ENCODE measurements at places on chromosomes 11 and 22.

DNA sequence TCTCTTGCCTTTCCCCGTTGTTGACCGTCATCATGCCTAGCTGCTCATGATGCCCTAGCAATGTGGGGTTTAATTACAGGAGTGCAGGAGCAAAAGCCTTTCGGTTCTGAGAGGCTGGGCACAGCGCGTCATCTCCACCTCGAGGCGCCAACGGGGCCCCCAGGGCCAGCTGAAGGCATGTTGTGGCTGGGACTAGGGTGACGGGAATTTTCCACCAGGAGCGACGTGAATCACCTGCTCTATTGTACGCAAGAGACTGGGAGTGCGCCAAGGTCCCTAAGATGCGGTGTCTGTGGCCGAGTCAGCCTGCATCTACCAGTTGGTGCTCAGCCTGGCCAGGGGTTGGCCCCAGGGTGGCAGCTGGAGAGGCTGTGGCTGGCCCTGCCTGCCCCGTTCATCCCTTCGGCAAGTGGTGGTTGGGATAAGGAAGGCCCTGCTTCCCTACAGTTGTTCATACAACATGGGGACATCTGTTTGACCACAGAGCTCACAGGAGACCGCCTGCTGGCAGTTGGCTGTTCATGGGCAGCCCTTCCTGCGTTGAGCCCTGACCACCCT, 1175.6 kb downstream of the BRD1 start:
- DNase-seq = no peak

GRCh38 chr11:11534981-11535380, 86.8 kb downstream of the GALNT18 start:
- no peak for DNase-seq

GRCh38 chr11:68881320-68881719, 22.3 kb downstream of the MRPL21 start:
- DNase-seq = no peak

DNA sequence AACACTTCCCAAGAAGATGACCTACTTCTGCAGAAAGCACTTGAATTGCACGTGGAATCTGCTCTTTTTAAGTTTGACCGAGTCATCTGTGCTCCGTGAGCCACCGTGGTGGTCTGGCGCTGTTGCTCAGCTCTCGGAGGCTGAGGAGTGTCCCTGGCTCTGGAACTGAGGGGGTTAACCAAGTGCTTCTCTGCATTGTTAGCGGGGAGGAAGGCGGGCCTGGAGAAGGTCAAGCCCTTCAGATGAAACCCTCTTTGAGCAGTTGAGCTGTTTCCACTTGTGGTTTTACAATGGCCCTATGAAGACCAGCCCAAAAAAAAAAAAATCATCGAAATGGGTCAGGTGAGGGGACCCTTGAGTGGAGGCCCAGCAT, 286.4 kb downstream of the NTM start:
- no peak for DNase-seq

- DNase-seq = peak; percentile 52
These were observed 526 bp downstream of the TPST2 start for GRCh38 chr22:26589367-26589844.

GRCh38 chr11:18012122-18012905, 533 bp downstream of the SERGEF start:
- peak; percentile 38 for DNase-seq

- peak; percentile 70 for DNase-seq
These were observed 199.3 kb downstream of the PGR start for GRCh38 chr11:100930185-100930778.

DNA sequence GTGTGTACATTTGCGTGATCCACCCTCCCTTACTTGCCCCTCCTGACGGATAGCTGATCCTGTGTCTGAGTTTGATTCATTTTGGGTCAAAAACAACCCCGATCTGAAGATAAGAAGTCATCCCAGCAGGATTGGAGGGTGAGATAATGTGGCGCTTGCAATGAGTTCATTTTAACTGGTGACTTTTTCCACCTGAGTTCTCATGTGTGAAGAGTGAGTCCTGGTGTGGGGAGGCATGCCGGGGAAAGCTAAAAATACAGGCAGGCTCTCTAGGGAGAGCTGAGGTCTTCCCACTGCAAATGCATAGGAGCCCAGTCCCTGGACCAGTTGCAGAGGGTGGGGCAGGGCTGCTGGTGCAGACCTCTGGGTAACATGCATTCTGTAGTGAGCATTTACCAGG, 35.7 kb upstream of the ELF5 start:
- DNase-seq = no peak

GRCh38 chr11:97902828-97903227, 1117.9 kb upstream of the CNTN5 start:
- no peak for DNase-seq

- DNase-seq = no peak
These were observed 156.0 kb downstream of the MPPED1 start for GRCh38 chr22:43567691-43568324.

GRCh38 chr11:7600205-7600775, 73.0 kb downstream of the CYB5R2 start:
- peak; percentile 56 for DNase-seq

GRCh38 chr11:103420593-103420992, 311.4 kb downstream of the DYNC2H1 start:
- no peak for DNase-seq

DNA sequence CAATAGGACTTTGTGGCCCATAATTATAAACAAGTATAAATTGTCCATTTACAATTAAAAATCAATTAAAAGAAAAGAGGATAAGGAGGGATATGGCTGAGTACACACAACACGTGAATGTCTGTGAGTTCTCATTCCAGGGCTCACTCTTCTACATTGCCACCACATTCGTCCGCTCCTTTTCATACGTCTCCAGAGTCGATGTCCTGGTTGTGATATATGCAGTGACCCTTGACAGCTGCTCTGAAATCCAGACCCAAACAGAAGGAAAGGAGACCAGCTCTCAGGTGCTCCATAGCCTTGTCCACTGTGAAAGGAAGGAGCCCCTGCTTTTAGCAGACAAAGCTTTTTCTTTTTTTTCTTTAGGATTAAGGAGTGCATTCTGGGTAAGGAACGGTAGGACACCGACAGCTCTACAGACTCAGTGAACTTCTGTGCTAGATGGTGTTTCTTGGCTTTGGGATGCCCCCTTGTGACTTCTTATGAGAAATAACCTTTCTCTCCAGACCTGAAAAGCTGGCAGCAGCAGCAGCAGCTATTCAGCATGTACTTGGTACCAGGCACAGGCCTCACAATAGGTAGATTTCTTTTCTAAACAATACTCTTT, 19.7 kb upstream of the DNAJB13 start:
- DNase-seq = peak; percentile 84

- no peak for DNase-seq
These were observed 45.6 kb downstream of the PTPRJ start for GRCh38 chr11:48025984-48026340.

DNA sequence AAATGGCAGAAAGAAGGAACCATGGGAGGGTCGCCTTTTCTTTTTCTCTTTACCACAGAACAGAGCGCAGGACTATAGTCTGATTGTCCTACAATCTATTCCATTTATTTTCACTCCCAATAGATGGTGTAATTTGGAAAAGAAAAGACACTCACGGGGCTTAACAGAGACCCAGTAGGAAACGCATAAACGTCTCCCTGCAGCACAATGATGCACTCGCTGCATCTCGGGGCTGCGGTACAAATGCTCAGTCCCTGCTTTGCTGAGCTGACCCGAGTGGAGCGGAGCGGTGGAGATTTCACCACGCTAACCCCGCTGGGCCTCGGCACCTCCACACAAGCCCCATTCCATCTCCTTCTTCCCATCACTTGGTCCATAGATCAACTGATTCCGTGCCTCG, 1.5 kb downstream of the FEZ1 start:
- no peak for DNase-seq

GRCh38 chr11:2885017-2885677, 428 bp downstream of the CDKN1C start:
- peak; percentile 45 for DNase-seq

GRCh38 chr11:82003671-82004515, 729.8 kb downstream of the FAM181B start:
- DNase-seq = no peak

- DNase-seq = peak; percentile 65
These were observed 5.3 kb downstream of the MALAT1 start for GRCh38 chr11:65503949-65504673.

GRCh38 chr11:119483881-119484371, 61.0 kb upstream of the THY1 start:
- DNase-seq = no peak

DNA sequence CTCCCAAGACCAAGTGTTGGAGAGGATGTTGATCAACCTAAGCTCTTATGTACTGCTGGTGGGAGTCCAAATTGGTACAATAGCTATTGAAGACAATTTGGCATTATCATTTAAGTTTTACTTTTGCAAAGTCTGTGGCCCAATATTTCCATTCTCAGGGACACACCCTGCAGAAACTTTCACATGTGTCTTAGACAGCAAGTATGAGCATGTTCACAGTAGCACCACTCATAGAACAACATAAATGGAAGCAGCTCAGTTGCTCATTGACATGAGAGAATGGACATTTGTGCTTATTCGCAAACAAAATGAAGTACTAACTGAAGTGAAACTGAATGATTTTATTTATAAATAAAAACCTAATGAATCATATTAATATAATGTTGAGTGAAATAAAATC, 135.5 kb downstream of the NOX4 start:
- no peak for DNase-seq

DNA sequence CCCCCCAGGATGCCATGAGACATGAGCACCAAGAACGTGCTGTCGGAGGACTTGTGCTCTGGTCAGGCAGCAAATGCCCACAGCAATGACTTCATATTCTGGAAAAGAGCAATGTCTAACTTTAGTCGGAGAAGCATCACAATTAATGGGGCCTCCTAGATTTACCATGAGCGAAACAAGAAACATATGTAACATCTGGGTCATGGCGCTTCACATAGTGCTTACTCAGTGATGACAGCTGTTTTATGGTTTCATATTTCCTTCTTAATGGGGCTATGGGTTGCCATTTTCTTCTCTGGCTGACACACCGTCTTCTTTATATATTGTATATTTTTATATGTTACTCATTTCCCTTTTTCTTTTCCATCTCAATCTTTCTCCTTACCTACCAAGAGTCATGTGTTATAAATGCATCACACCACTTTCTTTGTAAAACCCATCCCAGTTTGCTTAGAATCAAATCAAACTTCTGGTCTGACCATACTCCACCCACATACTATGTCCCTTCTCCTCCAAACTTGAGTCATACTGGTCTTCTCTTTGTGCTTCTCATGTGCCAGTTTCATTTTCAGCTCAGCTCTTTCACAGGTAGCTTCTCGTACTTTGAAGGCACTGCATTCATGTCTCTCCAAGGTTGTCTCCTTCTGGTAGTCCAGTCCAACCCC, 9.4 kb upstream of the CASP12 start:
- no peak for DNase-seq

All from hematopoietic multipotent progenitor cell treated with erythropoietin and hydrocortisone succinate and interleukin-3 and kit ligand, for 8 days (in vitro differentiated cells).